Stimulated activated CD4-positive, alpha-beta T cell treated with anti-CD3 and anti-CD28 coated beads, Interleukin-4, amount 100 ng/mL, for 24 hours (primary cell): ENCODE measurements at places on chromosomes 1 and 21.
A peak's percentile ranks its signal among the peaks of the same experiment; 100 is the strongest.

- no peak for DNase-seq
Measured at GRCh38 chr1:90074970-90075391, 80.1 kb downstream of the ZNF326 start.

GRCh38 chr1:219416598-219417238, 196.2 kb downstream of the ZC3H11B start:
- peak; percentile 65 for DNase-seq

DNA sequence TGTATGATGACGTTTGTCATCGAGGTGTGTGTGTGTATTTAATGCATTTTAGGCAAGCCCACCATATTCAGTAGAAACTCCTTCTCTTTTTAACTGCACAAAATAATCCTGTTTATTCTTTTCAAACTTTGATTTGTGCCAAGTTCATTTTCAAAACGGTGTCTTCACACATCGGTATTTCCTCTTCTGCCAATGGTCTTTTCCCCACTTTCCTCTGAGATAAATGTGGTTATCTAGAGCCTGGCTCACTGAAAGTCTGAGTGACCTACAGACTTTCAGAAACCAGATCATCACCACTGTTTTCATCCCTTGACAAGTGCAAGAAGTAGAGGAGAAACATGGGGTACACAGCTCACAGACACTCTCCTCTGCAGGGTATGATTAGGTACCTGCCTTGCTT, 69.4 kb downstream of the GPATCH2 start:
- DNase-seq = no peak

DNA sequence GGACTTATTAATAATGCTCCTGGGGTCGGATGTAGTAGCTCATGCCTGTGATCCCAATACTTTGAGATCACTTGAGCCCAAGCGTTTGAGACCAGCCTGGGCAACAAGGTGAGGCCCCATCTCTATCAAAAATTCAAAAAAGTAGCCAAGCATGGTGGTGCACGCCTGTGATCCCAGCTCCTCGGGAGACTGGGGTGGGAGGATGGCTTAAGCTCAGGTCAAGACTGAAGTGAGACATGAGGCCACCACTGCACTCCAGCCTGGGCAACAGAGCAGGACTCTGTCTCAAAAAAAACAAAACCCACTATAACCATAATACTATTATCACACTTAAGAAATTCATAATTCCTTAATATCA, 1.6 kb upstream of the DEGS1 start:
- DNase-seq = no peak

DNA sequence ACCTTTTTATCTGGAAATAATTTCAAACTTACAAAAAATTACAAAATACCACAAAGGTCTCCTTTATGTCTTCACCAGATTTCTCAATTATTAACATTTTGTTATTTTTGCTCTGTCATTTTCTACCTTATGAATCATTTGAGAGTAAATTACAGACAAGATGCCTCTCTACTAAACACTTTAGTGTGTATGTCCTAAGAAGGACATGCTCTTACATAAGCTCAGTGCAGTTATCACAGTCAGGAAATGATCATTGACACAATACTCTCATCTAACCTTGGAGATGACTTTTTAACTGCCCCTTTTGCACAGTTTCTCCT, 378.9 kb upstream of the RUNX1 start:
- no peak for DNase-seq

GRCh38 chr1:233224311-233224710, 71.2 kb downstream of the PCNX2 start:
- DNase-seq = no peak

GRCh38 chr1:46805755-46806154, 6.9 kb downstream of the CYP4B1 start:
- no peak for DNase-seq

GRCh38 chr1:244354810-244355278, 96.9 kb downstream of the ADSS2 start:
- DNase-seq = no peak

DNA sequence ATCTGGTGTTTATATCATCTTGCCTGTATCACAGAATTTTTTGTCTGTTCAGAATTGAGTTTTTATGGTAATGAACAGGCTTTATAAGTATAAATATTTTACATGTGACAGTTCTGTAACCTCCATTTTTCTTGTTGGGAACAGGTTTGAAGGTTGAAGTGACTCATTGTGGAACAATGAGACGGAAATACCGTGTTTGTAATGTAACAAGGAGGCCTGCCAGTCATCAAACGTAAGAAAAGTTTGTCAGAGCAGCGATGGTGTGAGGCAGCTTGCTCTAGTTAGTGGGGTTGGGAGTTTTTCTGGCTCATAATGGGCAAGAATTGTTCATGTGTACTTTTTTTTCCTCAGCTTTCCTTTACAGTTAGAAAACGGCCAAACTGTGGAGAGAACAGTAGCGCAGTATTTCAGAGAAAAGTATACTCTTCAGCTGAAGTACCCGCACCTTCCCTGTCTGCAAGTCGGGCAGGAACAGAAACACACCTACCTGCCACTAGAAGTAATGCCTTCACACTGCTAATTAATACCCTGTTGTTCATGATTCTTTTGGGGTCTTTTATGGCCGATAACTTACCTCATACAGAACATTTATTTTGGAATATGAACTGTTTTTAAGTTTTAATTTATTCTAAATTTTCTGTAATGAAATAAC, 75.2 kb upstream of the TEKT2 start:
- no peak for DNase-seq

DNA sequence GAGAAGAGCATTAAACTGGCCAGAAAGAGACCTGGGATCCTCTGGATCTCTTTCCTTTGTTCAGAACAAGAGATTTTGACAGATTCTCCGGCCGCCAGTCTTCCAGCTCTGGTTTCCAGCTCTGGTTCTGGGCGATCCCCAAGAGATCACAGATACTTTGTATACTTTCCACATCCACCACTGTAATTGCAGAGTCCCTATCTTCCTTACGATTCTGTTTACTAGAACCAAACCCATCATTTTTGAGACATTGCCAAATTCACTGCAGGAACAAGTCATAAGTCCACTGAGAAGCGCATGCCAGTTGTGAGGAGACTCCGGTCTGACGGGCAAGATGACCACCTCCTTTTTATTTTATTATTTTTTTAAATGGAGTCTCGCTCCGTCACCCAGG, 505.2 kb downstream of the SMYD3 start:
- no peak for DNase-seq

GRCh38 chr1:224761245-224761644, 145.1 kb downstream of the CNIH3 start:
- DNase-seq = no peak

GRCh38 chr1:228956864-228957263, 221.6 kb downstream of the RHOU start:
- DNase-seq = no peak

DNA sequence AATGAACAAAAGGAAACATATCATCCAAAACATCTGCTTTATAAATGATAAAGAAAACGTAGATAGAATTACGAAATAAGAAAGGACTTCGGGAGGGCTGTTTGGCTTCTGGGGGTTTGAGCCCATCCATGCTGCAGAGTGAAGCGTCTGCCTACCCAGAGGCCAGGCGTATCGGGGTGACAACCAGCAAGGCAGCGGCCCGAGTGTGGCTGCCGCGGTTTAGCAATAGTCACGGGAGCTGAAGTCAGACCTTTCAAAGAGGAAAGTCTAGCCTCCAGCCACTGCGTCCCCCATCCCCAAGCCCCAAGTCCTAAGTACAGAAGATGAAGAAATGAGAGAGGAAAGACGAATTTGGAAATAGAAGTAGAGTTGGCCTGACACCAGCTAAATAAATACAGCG, 8.6 kb downstream of the SLC37A1 start:
- no peak for DNase-seq

DNA sequence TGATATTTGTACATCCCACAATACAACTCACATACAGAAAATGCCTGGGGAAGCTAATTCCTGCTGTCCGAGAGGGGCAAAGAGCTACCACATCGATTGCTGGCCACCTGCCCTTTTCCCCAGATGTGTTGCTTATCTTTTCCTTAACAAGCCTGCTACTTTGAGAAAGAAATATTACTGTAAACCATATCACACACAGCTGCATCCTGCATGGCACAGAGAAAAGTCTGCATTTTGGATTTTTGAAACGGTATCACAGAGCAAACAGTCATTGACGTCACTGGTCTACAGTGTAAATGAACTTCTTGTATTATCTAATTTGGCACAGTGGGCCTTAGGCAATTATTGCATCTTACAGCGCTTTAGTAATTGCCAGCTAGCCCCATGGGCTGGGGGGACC, 164.7 kb downstream of the CLIC6 start:
- no peak for DNase-seq

GRCh38 chr1:222736972-222737371, at the start of gene FAM177B:
Gene FAM177B, plus strand, starts transcription at chr1:222737202. Its CDS starts 9,344 bp downstream, at chr1:222746546.
- DNase-seq = no peak

- no peak for DNase-seq
Measured at GRCh38 chr1:161718559-161719324, 2.6 kb upstream of the FCRLB start.

DNA sequence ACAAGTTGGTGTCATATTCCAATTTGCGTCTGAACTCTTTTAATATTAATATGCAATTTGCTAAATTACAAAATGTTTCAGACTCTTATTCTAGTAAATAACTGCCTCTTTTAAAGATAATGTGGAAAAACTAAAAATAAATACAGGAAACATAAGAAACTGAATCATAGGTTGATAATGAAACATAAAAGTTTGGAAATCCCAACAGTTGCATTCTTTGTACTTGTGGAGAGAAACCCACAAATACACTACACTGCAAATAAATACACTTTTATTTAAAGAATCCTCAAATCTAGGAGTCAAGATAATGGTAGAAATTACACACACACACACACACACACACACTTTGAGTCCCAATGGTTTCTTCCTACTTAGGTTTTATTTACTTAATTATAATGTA, 5.2 kb downstream of the BRINP3 start:
- DNase-seq = no peak

DNA sequence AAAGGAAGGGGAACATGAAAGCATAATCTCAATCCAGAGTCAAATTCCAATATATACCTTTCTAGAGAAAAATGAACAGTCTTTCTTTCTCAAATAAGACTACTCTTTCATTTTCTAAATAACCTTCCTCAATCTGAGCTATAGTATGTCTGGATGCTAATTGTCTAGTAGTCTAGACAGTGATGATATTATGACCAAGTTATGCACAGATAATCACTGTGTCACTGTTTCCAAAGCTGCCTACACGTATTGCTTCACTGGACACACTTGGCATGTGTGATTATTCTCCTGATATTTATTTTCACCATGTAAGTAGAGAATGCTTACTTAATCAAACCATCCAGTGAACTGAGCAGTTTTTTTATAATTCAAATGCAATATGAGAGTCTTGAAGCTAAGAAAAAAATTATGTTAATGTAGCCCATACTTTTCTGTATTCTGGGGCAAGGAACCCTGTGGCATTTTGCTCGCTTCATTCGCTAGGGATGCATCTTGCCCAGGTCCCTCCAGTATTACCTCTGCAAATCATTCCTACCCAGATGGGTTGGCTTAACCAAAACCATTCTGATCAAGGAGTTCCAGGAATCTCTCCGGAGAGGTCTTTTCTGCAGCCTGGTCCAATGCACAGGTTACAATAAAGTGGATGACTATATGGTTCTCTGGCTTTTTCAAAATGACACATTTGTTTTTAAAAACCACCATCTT, 303.1 kb upstream of the RUNX1 start:
- DNase-seq = peak; percentile 30

DNA sequence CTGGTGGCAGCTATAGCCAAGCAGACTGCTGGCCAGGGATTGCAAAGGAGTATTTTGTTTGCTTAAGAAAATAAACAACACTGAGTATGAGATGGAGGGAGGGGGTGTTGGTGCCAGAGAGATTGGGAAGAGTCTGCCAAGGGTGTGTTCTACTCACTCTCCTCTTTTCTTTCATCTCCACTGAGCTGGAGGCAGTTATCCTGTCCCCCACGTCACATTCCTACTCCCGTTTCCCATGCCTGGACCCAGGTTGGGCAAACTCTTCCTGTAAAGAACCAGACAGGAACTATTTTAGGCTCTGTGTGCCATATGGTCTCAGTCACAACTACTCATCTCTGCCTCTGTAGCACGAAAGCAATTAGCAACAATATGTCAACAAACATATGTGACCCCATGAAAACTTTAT, 1.4 kb upstream of the IL24 start:
- no peak for DNase-seq

- DNase-seq = no peak
Measured at GRCh38 chr21:45347712-45348499, 57.1 kb upstream of the COL18A1 start.

GRCh38 chr1:62090016-62090415, 104.6 kb upstream of the L1TD1 start:
- no peak for DNase-seq

- no peak for DNase-seq
Measured at GRCh38 chr1:220203816-220204215, 68.4 kb downstream of the RAB3GAP2 start.

DNA sequence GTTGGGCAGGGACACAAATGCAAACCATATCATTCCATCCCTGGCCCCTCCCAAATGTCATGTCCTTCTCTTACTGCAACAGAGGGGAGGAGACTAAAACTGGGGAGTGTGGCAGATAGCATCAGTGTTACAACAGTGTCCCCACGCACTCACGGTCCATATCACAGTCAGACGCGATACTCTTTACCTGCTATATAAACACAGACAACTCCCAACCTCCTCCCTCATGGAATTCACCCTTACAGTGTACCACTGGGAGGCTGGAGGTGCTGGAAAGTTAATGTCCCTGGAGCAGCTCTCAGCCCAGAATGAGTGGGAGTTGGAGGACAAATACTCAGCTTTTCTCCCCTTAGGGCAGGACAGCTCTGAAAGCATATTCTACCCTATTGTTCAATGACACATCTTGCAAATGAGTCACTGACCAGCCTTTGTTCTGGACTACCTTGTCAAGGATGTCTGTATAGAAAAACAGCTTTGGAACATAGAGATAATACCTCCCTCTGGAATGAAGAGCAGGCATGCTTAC, 445.9 kb downstream of the SETD4 start:
- DNase-seq = no peak

DNA sequence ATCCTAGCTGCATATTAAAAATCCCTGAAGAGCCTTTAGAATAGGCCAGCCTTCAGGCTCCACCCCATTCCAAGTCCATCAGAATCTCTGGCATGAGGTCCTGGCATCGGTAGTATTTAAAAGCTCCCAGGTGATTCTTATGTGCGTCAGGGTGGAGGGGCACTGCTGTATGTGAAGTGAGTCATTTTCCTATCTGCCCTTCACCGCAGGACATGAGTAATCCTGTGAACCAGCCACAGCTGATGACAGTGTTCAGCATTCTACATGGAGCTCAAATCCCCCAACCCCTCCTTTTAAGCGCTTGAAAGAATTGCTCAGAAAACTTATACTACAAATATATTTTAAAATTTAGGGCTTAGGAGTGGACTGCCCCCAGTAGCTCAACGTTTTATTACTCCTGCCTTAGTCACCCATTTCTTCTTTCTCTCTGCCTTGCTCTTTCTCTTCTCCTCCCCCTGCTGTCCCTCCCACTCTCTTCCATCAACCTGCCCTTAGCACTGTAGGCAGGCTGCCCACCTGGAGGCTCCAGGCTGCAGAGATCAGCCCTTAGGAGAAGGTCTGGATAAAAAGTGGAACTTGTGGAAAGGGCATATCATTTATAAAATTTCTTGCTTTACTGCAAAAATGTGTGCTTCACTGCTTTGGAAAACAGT, 73.8 kb upstream of the ZNF281 start:
- DNase-seq = peak; percentile 74

GRCh38 chr1:31570228-31570627, 6.1 kb upstream of the TINAGL1 start:
- no peak for DNase-seq
